ENCODE measurements at places on chromosomes 12 and 14. TPM values are rescaled to one million over a fixed set of nuclear protein-coding genes. Genes with fewer than 3 reads are reported as not detected.

TEX22 gene
- not detected for total RNA-seq

SLC22A17 gene
- 55.1 TPM for total RNA-seq

INHBC gene
- total RNA-seq: not detected

TTC6 gene
- total RNA-seq: not detected

YAF2 gene
- 38.9 TPM for total RNA-seq

SCN8A gene
- total RNA-seq: 0.54 TPM

GLIPR1L1 gene
- total RNA-seq: not detected

KRT72 gene
- not detected for total RNA-seq

CFAP54 gene
- 1.1 TPM for total RNA-seq

TMEM121 gene
- total RNA-seq: 2.6 TPM

APOLD1 gene
- 70.7 TPM for total RNA-seq

KRT74 gene
- total RNA-seq: not detected

PTPRR gene
- total RNA-seq: 0.35 TPM

MDM1 gene
- 13.4 TPM for total RNA-seq

APOF gene
- not detected for total RNA-seq

SIX4 gene
- total RNA-seq: 6.4 TPM

NFKBIA gene
- 366 TPM for total RNA-seq

ACRBP gene
- total RNA-seq: 5.1 TPM

USP44 gene
- 0.54 TPM for total RNA-seq

TAS2R43 gene
- total RNA-seq: 2.7 TPM

SLC25A3 gene
- 445 TPM for total RNA-seq

TMEM30B gene
- total RNA-seq: 51.0 TPM

SLC7A8 gene
- total RNA-seq: 28.0 TPM

ESRRB gene
- total RNA-seq: 4.6 TPM

ASIC1 gene
- not detected for total RNA-seq

DEPDC4 gene
- total RNA-seq: not detected

TESPA1 gene
- total RNA-seq: 0.28 TPM
